Chondrocyte (in vitro differentiated cells): ENCODE measurements at places on chromosomes 13 and 19. TPM values are rescaled to one million over a fixed set of nuclear protein-coding genes. Genes with fewer than 3 reads are reported as not detected.

DNA sequence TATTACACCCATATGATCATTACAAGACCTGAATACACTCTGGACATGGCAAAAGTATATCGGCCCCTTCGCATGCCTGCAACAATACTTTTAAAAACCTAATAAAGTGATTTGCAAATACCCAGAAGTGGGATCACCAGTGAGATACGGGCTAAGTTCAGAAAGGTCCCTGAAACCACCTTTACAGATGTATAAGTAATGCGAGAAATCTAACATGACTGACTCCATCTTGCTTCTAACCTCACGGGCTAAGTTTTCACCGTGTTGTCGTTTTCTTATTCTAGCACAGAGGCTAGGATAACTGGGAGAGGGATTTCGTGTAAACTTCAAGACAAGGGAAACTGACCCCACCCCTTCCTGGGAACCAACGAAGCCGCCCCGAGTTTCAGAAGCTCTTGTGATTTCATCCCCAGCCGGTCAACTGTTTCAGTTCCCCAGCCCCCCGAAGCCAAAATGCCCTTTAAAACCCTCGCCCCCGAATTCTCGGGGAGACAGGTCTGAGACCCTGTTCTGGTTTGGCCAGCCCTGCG lies 703 bp downstream of the NEK3 start:
- no peak for DNase-seq

GRCh38 chr19:2616741-2617392 lies 85.6 kb downstream of the GNG7 start:
- peak; percentile 20 for DNase-seq

DNA sequence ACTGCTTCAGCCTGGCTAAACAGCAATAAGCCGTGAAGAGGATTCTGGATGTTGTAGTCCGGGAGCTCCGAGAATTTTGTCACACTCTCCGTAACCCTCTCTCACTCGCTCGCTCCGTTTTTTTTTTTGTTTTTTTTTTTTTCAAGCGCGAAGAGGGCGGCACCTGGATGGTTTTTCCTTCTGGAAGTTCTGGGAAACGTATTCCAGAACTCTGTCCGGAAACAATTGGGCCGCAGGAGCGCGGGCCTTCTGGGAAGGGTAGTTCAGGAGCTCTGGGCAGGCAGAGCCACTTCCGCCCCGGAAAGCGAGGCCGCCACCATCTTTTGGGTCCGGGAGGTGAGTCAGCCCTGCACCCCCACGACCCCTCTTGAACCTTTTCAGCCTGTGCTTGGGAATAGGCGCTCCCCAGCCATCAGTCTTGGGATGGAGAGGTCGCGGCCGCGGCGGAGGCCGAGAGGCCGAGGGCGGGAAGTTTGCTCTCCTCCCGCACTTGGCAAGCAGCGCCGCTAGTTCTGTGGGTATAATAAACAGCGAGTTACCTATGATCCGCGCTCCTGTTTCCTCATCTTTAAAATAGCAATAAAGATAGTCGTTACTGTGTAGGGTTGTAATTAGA lies at the start of gene ZNF227:
TSS of gene ZNF227 (plus strand) at position 283 of the 616 bp plus-strand sequence. CDS start 5,261 bp downstream, outside the sequence.
- peak; percentile 95 for DNase-seq

DDA1 gene
- total RNA-seq: 53.0 to 66.6 TPM (median 63.9 TPM) in 3 replicates

GRCh38 chr19:577439-578392 lies 5.3 kb downstream of the BSG start:
- no peak for DNase-seq

GRCh38 chr13:35714121-35714520 lies 237.6 kb upstream of the MAB21L1 start:
- DNase-seq: no peak

DNA sequence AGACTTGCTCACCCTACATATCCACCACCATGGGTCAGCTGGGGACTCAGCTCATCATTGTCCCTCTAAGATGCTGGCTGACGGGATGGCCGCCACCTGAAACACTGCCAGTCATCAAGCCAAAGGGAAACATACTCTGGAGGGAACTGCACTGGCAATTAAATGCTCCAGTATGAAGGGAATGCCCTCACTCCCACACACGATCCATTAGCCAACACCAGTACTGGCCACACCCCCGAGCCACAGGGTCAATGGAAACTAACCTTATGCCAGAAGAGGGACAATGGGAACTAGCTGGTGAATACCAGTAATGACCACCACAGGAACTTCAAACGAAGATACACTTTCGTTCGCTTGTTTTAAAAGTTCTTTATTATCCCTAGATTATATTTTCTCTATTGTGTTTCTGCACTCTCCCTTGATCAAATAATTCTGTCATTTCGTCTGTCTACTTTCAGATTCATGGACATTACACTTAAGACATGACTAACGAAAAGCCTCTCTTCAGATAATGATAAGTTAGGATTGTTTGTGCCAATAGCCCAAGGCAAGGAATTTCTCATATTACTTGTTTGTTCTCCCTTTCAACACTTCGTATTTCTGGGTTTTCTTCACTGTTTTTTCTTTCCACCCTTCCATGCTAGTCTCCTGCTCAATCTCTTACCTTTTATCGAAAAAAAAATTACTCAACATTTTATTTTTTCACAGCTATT lies 1.7 kb upstream of the ZNF507 start:
- no peak for DNase-seq

GRCh38 chr13:35349673-35350278 lies 126.7 kb downstream of the MAB21L1 start:
- DNase-seq: no peak

- DNase-seq: no peak
Observed at GRCh38 chr19:35002037-35002535, 2.0 kb downstream of the GRAMD1A start.

AMER2 gene
- total RNA-seq: not detected in 3 replicates

DNA sequence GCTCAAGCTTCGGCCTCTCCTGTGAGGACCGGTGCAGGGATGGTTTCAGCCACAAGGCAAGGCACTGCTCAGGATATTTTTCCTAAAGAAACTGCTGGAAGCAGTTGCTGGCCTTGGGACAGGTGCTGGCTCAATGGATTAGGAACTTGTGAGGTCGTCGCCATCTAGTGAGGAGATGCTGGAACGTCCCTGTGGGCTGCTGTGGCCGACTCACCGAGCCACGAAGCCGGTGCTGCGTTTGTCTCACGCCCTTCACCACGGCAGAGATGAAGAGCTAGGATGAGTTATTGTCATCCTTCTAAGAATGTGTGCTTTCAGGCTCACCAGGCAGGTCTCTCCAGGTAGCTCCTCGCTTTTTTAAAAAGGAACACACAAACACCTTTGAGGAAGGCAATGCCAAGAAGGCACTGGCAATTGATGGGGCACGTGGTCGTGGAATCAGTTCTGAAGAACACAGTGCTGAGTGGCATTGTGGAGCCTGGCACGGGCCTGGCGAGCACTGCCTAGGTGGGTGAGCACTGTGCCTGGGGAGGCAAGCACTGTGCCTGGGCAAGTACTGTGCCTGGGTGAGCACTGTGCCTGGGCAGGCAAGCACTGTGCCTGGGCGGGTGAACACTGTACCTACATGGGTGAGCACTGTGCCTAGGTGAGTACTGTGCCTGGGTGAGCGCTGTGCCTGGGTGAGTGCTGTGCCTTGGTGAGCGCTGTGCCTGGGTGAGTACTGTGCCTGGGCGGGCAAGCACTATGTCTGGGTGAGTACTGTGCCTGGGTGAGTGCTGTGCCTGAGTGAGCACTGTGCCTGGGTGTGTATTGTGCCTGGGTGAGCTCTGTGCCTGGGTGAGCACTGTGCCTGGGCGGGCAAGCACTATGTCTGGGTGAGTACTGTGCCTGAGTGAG lies 140.4 kb downstream of the TEX29 start:
- DNase-seq: no peak

DNA sequence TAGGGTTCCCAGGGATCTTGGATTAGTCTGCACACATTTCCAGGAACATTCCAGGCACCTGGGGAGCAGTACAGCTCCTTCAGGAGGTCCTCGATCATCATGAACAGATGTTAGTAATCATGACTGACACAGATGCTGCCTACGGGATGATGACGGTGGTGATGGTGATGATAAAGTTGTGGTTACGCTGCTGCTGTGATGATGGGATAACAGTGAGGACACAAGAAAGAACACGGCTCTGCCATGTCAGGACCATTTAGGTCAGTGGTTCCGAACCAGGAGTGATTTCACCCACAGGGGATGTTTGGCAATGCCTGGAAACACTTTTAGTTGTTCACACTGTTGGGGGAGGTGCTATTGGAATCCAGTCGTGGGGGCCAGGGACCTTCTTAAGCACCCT lies 1193.0 kb downstream of the UQCRFS1 start:
- no peak for DNase-seq

DNA sequence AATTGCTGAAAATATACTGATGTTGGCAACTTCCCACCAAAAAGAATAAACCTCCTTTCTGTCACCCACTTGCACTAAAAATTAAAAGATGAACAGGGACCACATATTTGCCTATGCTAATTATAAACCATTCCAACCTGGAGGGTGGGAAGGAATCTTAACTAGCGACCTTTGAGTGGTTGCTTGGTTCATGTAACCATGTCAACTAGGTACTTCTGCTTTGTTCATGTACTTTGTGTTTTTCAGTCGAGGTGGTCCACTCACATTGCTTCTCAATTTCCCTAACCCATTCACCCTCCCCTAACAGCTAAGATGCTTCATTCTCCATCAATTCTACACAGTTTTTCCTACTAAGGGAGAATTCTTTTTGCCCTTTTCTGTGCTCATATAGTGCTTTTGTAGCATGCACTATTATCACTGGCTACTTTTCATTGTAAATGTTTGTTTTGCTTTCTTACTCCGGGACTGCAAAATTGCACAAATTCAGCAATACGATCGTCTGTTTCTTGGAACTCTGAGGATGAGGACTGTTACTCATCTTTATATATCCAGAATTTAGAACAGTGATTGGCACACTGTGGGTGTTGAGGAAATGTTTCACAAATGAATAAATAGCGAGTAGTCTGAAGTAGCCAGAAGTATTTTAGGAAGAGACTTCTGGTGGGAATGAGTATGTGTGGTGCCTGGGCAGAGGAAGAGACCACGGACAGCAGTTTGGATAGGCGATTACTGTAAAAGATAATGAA lies 187.5 kb downstream of the GPC6 start:
- DNase-seq: no peak

- no peak for DNase-seq
Observed at GRCh38 chr13:52136763-52137162, 7.9 kb upstream of the NEK5 start.

GRCh38 chr13:42859760-42860159 lies 78.4 kb downstream of the FAM216B start:
- no peak for DNase-seq

NLRP5 gene
- not detected in 3 replicates for total RNA-seq

ZNF418 gene
- 6.4 to 9.8 TPM (median 6.7 TPM) in 3 replicates for total RNA-seq

DNA sequence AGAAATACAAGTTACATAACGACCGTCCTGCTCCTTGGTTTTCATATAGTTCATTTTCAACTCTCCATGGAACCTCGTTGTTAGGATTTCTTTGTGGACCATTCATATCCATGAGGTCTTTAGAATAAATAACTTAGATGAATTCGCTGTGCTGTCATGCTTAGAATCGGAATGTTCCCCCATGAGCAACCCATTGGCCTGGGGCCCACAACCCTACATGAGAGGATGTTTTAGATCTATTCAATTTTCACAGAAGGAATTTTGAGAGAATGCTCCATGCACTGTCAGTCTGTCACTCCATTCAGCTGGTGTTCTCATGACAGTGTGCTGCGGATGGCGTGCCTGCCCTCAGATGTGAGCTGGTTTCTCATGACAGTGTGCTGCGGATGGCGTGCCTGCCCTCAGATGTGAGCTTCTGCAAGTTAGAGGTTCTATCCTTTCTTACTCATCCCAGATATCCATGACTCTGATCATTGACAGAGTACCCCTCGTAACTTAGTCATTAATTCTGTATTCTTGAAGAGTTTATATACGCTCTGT lies 1193.1 kb downstream of the EFNB2 start:
- DNase-seq: no peak

NECTIN2 gene
- 88.9 to 120 TPM (median 116 TPM) in 3 replicates for total RNA-seq
